Chondrocyte (in vitro differentiated cells): ENCODE measurements at places on chromosomes 7 and 10. TPM values are rescaled to one million over a fixed set of nuclear protein-coding genes. Genes with fewer than 3 reads are reported as not detected.

VOPP1 gene
- total RNA-seq, result 69.2 to 78.5 TPM (median 71.6 TPM) in 3 replicates

CTAGE8 gene
- total RNA-seq, result 0.53 to 1.4 TPM (median 0.92 TPM) in 3 replicates

IGFBP1 gene
- total RNA-seq, result 0.30 to 1.7 TPM (median 0.62 TPM) in 3 replicates

PTPRN2 gene
- total RNA-seq, result 0.30 to 0.51 TPM (median 0.36 TPM) in 3 replicates

AZGP1 gene
- not detected in 3 replicates for total RNA-seq

UNCX gene
- total RNA-seq, result not detected in 3 replicates

CALML3 gene
- not detected in 3 replicates for total RNA-seq

MYL10 gene
- total RNA-seq, result 3.4 to 5.1 TPM (median 4.7 TPM) in 3 replicates

- no peaks in the 10 kb centered on the region for H3K36me3 ChIP-seq
- no peak overlapping the region for H3K27ac ChIP-seq
- H3K27me3 ChIP-seq, result no peaks in the 10 kb centered on the region
- DNase-seq, result no peak
These were observed 107.5 kb downstream of the MTPAP start for GRCh38 chr10:30241422-30242110.

DNA sequence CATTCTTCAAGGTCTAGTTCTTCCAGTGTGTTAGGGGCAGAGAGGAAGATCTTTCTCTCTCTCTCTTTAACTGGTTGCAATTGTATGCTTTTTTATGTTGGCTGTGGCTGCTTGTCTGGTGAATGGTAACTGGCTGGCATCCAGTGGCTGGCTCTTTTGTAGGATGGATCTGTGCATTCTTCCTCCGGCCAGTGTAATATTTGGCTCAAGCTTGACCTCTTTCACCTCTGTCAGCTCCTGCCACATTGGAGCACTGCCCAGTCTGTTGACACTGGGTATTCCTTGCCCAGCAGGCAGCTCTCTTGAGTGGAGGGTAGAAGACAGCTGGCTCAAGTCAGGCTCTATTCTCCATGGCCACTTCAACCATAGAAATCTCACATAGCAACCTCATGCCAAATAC lies 528.3 kb downstream of the PHTF2 start:
- peaks cover 9% of the 10 kb centered on the region for H3K4me1 ChIP-seq
- no peaks in the 10 kb centered on the region for H3K36me3 ChIP-seq
- H3K27me3 ChIP-seq, result no peaks in the 10 kb centered on the region
- no peak overlapping the region for H3K27ac ChIP-seq
- DNase-seq, result no peak

GRCh38 chr7:5776894-5777660 lies 4.4 kb downstream of the RNF216 start:
- H3K4me1 ChIP-seq, result peaks cover 68% of the 10 kb centered on the region
- H3K27me3 ChIP-seq, result no peaks in the 10 kb centered on the region

GRCh38 chr10:72735288-72735936 lies 43.5 kb downstream of the MCU start:
- H3K36me3 ChIP-seq, result no peaks in the 10 kb centered on the region
- no peaks in the 10 kb centered on the region for H3K27me3 ChIP-seq
- H3K27ac ChIP-seq, result peak overlapping the region; percentile 17

- no peak for DNase-seq
- no peaks in the 10 kb centered on the region for H3K36me3 ChIP-seq
- no peak overlapping the region for H3K27ac ChIP-seq
- no peak overlapping the region for H3K4me3 ChIP-seq
- peaks cover 8% of the 10 kb centered on the region for H3K27me3 ChIP-seq
These were observed 7.1 kb upstream of the GSTO1 start for GRCh38 chr10:104247513-104248146.

GRCh38 chr7:1288390-1288995 lies 55.8 kb downstream of the UNCX start:
- no peak overlapping the region for H3K4me3 ChIP-seq
- no peak overlapping the region for H3K27ac ChIP-seq
- no peaks in the 10 kb centered on the region for H3K4me1 ChIP-seq
- H3K27me3 ChIP-seq, result peaks cover 7% of the 10 kb centered on the region
- H3K36me3 ChIP-seq, result no peaks in the 10 kb centered on the region
- DNase-seq, result peak; percentile 86

DNA sequence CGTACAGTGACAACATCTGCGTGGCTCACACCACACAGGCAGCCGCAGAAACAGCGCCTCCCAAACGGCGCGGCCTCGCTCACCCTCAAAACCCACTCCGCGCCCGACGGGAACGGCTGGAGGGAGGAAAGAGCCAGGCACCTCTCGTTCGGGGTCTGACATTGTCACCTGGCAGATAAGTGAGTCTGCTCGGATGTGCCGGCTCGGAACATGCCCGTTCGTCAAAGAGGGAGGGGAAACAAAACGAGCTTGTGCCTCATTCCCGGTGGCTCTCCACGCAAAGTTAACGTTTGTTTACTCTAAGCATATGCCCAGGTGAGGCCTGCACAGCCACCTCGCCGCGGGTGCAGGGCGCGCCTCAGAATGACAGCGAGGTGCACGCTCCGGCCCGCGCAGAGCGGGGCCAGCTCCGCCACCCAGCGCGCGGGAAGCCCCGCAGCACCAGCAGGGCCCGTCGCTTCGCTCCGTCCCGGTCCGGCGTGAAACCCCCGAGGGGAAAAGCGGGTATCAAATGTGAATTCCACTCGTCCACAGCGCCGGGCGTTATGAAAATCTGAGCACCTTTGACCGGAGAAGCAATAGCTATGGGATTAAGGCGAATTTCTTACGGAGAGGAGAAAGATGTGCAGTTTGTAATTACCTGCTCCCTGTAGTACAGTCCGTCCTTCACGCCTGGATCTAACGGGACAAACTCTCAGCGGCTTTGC lies 13.1 kb downstream of the CNPY1 start:
- H3K27me3 ChIP-seq, result peaks cover 76% of the 10 kb centered on the region
- peak; percentile 67 for DNase-seq
- H3K4me3 ChIP-seq, result peak overlapping the region; percentile 59
- no peak overlapping the region for H3K27ac ChIP-seq
- peaks cover 4% of the 10 kb centered on the region for H3K36me3 ChIP-seq

DNA sequence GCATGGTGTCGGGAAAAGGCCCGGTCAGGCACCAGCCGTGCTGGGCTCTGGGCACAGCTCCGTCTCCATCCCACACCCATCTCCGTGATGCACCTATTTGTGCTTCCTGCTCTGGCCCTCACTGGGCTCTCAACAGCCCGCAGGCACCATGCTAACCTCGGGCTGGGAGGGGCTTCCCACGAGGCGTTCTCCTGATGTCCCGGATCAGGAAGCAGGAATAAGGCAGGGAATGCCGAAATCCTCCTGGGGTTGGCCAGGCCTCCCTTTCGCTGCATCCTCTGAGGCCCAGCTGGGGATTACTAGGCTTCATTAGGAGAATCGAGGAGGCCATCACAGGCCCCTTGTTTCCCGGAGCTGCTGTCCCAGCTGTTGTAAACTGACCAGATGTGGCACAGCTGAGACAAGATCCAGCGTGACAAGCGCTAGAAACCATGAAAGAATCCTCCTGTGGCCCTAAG lies 72.0 kb downstream of the FAM53B start:
- no peaks in the 10 kb centered on the region for H3K27me3 ChIP-seq
- H3K4me3 ChIP-seq, result no peak overlapping the region
- DNase-seq, result no peak
- H3K4me1 ChIP-seq, result peaks cover 21% of the 10 kb centered on the region

DNA sequence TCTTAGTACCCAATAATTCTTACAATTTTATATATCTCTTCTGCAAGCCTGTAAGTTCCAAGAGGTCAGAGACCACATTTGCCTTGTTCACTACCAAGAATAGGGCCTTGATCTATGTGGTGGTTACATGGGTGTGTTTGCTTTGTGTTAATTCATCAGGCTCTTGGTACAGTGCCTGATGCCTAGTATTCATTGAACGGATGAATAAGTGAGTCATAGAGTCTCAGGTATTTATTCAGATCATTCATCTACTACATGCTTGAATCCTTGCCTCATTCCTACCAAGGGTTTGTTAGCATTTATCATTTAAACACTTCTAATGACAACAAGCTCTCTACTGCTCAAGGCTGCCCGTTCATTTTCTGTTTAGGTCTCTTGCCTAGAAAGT lies 11.3 kb upstream of the SGPL1 start:
- no peak overlapping the region for H3K4me3 ChIP-seq
- DNase-seq, result no peak
- H3K27ac ChIP-seq, result no peak overlapping the region
- peaks cover 2% of the 10 kb centered on the region for H3K36me3 ChIP-seq
- H3K27me3 ChIP-seq, result peaks cover 9% of the 10 kb centered on the region

GRCh38 chr10:43926371-43926770 lies 277.7 kb upstream of the ZNF32 start:
- H3K36me3 ChIP-seq, result no peaks in the 10 kb centered on the region
- peaks cover 7% of the 10 kb centered on the region for H3K4me1 ChIP-seq
- H3K27ac ChIP-seq, result no peak overlapping the region
- H3K27me3 ChIP-seq, result peaks cover 3% of the 10 kb centered on the region

- no peak overlapping the region for H3K4me3 ChIP-seq
- H3K4me1 ChIP-seq, result peaks cover 4% of the 10 kb centered on the region
- peaks cover 8% of the 10 kb centered on the region for H3K27me3 ChIP-seq
- H3K27ac ChIP-seq, result no peak overlapping the region
- no peaks in the 10 kb centered on the region for H3K36me3 ChIP-seq
These were observed 8.5 kb upstream of the C10orf105 start for GRCh38 chr10:71727738-71728737.

DNA sequence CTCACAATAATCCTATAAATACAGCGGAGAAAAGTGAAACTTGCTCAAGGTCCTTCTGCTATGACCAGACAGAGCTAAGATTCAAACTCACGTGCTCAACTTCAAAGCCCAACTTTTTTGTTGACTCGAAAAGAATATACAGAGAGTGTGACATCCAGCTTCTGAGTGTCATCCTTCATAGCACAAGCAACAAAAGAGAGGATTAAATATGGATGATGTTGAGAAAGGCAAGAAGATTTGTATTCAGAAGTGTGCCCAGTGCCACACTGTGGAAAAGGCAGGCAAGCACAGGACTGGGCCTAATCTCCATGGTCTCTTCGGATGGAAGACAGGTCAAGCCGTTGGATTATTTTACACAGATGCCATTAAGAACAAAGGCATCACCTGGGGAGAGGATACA lies 2.1 kb upstream of the FAM3C start:
- DNase-seq, result no peak
- H3K4me3 ChIP-seq, result no peak overlapping the region
- peaks cover 22% of the 10 kb centered on the region for H3K4me1 ChIP-seq
- H3K36me3 ChIP-seq, result no peaks in the 10 kb centered on the region
- no peak overlapping the region for H3K27ac ChIP-seq
- no peaks in the 10 kb centered on the region for H3K27me3 ChIP-seq

DNA sequence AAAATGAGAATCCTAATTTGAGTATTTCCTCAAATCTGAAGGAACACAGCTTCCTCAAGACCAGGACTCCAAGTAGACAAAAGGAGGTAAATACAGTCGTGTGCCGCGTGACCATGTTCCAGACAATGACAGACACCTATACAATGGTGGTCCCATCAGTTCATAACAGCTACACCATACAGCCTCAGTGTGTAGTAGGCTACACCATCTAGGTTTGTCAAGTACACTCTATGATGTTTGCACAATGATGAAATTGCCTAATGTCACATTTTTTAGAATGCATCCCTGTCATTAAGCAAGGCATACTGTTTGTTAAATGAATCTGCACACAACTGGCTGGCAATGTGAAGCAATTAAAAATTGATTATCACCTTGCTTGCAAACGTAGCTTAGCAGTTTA lies 107.9 kb downstream of the PROSER2 start:
- H3K4me3 ChIP-seq, result no peak overlapping the region
- H3K36me3 ChIP-seq, result peaks cover 46% of the 10 kb centered on the region
- no peak for DNase-seq
- H3K4me1 ChIP-seq, result peaks cover 36% of the 10 kb centered on the region
- no peaks in the 10 kb centered on the region for H3K27me3 ChIP-seq

DNA sequence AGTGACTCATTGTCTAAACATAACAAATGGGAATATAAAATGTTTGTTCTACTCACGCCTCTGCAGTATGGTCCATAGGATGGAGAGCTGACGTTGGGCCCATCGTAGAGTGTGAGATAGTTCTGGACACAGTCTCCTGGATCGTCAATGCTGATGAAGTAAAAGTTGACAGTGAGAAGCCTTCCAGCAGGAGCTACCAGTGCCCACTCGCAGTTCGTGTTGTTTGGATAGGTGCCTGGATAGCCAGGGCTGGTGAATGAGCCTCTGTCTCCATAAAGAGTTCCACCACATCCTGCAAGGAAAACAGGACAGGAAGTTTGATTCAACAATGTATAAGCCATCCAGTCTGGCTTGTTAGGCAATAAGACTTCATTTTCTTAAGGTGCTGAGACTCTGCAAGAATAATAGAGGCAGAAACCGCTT lies 79.6 kb downstream of the OR13A1 start:
- H3K27ac ChIP-seq, result no peak overlapping the region
- H3K27me3 ChIP-seq, result peaks cover 15% of the 10 kb centered on the region
- no peak for DNase-seq
- no peak overlapping the region for H3K4me3 ChIP-seq

GRCh38 chr7:47827351-47827756 lies 120.9 kb downstream of the PKD1L1 start:
- H3K27ac ChIP-seq, result peak overlapping the region; percentile 41
- H3K27me3 ChIP-seq, result no peaks in the 10 kb centered on the region
- no peak for DNase-seq
- peaks cover 22% of the 10 kb centered on the region for H3K4me1 ChIP-seq
- H3K4me3 ChIP-seq, result no peak overlapping the region

DNA sequence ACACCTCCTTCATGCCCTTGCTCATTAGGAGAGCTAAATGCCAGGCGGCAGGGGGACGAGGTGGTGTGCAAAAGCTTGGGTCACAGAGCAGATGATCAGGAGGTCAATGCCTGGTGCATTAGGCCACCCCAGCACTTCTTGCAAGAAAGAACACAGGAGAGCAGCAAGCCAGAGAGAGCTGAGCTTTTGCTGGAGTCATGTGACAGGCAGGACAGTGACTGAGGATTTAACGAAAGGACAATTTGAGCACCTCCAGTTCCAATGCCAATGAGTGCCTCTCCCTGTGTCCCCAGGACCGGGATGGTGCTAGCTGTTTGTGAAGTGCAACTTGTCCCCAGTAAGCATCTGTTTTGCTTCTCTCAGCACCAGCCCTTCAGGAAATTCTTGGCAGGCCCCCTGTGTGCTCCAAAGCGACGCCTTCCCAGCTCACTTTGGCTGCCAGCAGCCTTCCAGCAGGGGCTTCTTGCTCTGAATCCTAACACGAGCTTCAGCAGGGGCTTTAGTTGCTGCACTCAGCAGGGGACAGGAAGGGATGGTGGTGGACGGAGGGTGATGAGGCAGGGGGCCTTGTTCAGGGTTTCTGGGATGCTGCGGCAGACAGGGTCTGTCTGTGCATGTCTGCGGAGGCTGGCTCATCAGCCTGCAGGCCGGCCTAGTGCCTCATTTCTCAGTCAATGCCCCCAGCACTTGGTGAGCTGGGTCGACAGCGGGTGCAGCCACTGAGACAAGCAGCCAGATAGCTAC lies 368.1 kb downstream of the RPS24 start:
- H3K27me3 ChIP-seq, result peaks cover 3% of the 10 kb centered on the region
- DNase-seq, result no peak
- H3K4me1 ChIP-seq, result peaks cover 16% of the 10 kb centered on the region
- no peak overlapping the region for H3K27ac ChIP-seq

DNA sequence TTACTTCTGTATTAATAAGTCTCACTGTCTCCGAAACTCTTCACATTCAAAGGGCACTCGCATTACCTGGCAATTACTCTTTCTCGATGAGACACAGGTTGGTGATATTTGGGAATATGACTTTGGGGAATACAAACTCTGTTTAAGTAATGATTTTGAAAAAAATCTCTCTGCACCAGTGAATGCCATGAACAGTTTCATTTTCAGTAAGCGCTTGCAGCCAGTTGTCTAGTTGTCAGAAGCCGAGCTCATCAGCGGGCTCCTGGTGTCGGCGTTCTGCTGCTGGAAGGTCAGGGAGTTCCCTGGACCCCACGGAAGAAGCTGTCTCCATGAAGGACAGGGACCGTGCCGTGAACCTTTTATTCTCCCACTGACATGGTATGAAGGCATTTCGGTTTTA lies 57.7 kb downstream of the PTPRE start:
- no peak for DNase-seq
- H3K36me3 ChIP-seq, result no peaks in the 10 kb centered on the region
- no peaks in the 10 kb centered on the region for H3K4me1 ChIP-seq
- no peak overlapping the region for H3K27ac ChIP-seq
- H3K27me3 ChIP-seq, result no peaks in the 10 kb centered on the region
